ENCODE measurements at places on chromosomes 5 and 9. TPM values are rescaled to one million over a fixed set of nuclear protein-coding genes. Genes with fewer than 3 reads are reported as not detected.

The PCDHB12 gene
- total RNA-seq: 3.6 TPM

The IFNK gene
- not detected for total RNA-seq

GRCh38 chr9:82763656-82764055 is 299.3 kb downstream of the RASEF start:
- no peak for DNase-seq

The OGN gene
- not detected for total RNA-seq

GRCh38 chr5:170301981-170302652 is 4.5 kb upstream of the LCP2 start:
- DNase-seq: no peak

DNA sequence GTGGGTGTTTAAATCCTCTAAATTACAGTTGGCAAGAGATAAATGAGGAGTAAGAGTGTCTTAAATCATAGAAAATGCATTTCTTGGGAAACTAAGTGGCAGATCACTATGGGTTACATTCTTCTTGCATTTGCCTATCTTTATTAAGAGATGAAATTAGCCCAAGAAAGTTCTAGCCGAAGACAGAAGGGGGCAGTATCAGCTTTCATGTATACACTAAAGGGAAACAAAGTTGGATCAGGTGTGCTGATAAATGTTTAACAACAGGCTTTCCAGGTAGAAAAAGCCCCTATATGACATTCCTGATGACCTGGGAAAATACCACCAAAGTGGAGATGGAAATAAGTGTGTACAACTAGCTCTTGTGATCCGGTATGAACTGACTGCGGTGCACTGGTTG is 81.9 kb upstream of the TLR4 start:
- DNase-seq: no peak

The MARCOL gene
- total RNA-seq: not detected

The ACTL7B gene
- total RNA-seq: not detected

All from Daoy (cell line).